Spleen (tissue), 13 donors: ENCODE measurements at places on chromosomes 5 and 9. TPM values are rescaled to one million over a fixed set of nuclear protein-coding genes. Genes with fewer than 3 reads are reported as not detected.

Gene TXNDC8
- not detected for total RNA-seq

GRCh38 chr5:138610415-138610917, 35.3 kb upstream of the HSPA9 start:
- peaks cover 37% of the 10 kb centered on the region for H3K4me1 ChIP-seq
- peak overlapping the region; percentile 6 for H3K27ac ChIP-seq
- no peak for DNase-seq
- peaks cover 10% of the 10 kb centered on the region for H3K27me3 ChIP-seq
- no peaks in the 10 kb centered on the region for H3K36me3 ChIP-seq

Gene OR1J4
- total RNA-seq, result not detected

Gene HACD4
- 10.4 TPM for total RNA-seq

Gene SAXO1
- not detected for total RNA-seq

DNA sequence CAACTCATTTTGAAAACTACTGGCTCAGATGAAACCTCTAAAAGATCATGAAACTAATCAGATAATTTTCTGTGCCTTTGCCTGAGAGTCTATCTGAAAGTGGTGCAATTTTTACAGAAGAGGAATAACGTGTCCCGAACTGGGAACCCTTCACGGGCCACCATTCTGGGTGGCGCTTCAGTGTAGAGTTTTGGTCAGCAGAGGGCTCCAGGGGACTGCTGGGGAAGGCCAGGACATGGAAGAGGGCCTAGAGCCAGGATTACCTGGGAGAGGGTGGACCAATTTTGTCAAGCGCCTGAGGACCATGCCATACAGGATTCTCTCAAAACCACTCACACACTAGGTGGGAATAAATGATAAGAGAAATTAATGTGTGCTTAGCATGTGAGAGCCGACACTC, 49.7 kb upstream of the PLEKHG4B start:
- H3K36me3 ChIP-seq, result no peaks in the 10 kb centered on the region
- DNase-seq, result no peak
- no peak overlapping the region for H3K4me3 ChIP-seq

Gene RNF180
- total RNA-seq, result 12.4 TPM

Gene SARDH
- 4.5 TPM for total RNA-seq

GRCh38 chr5:92552206-92553160, 1028.5 kb downstream of the NR2F1-AS1 start:
- no peaks in the 10 kb centered on the region for H3K27me3 ChIP-seq
- no peak for DNase-seq
- H3K4me3 ChIP-seq, result no peak overlapping the region
- H3K36me3 ChIP-seq, result no peaks in the 10 kb centered on the region
- no peak overlapping the region for H3K27ac ChIP-seq
- H3K4me1 ChIP-seq, result no peaks in the 10 kb centered on the region

DNA sequence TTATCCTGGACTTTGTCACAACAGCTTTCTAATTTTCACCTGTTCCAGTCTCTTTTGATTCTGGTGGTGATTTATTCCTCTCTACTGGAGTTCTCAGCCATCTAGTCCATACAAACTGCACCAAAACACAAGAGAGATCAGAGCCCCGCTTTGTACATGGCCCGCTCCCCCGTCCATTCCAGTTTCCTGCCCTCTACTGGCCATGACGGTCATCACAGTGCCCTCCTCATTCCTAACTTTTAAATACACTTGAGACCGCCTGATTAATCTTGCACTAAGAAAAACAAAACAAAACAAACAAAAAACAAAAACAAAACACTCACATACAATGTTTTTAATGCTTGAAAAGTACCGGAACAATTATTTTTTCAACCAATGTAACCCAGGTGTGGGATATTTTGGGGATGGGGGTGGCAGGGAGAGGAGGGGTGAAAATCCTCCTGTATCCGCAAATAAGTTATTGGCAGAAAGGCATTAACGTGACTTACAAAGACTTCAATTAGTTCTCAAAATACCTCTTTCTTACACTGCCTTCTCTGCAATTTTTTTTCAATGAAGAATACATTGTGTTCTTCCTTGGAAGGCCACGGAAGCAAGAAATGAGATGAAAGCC, 84.8 kb upstream of the PAM start:
- no peak for DNase-seq
- no peaks in the 10 kb centered on the region for H3K27me3 ChIP-seq
- H3K27ac ChIP-seq, result no peak overlapping the region
- H3K4me1 ChIP-seq, result no peaks in the 10 kb centered on the region
- no peak overlapping the region for H3K4me3 ChIP-seq

DNA sequence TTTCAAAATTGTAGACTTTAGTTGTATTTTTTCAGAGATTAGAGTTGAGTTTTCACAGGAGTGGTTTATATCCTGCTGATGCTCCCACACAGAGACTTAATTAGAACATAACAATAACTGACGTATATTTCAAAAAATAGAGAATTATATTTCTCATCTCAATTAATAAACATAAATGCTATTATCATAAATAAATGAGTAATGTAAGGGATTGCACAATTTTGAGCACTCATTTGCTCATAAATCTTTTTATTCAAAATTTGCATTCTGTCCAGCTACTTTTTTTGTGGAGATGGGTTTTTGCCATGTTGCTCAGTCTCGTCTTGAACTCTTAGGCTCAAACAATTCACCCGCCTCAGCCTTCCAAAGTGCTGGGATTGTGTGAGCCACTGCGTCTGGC, 515.7 kb upstream of the RORB start:
- no peak overlapping the region for H3K4me3 ChIP-seq
- no peaks in the 10 kb centered on the region for H3K27me3 ChIP-seq
- H3K36me3 ChIP-seq, result no peaks in the 10 kb centered on the region

DNA sequence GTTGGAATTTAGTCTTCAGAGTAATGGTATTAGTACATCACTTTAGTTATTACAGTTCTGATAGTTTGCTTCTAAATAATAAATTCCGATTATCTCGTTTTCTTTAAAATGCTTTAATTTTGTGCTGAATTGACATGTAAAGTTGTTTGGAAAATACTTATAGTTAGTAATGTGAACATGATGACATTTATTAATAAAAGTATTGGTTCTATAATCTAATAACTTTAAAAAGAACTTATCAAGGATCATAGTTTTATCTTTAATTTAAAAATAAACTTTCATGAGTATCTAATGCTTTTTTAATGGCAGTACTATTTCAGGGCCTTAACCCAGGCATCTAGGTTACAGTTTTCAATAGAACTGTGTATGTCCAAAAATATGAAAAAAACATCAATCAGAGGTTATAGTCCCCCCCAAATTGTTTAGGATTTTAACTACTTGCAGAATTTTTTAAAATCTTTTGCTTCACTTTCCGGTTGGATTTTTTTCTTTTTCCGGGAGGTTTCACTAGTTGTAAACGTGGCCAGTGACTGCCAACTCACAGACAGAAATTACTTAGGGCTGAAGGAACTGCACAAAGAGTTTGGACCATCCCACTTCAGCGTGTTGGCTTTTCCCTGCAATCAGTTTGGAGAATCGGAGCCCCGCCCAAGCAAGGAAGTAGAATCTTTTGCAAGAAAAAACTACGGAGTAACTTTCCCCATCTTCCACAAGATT, 680 bp downstream of the GPX8 start:
- H3K4me1 ChIP-seq, result no peaks in the 10 kb centered on the region
- H3K4me3 ChIP-seq, result peak overlapping the region; percentile 13
- no peaks in the 10 kb centered on the region for H3K27me3 ChIP-seq
- H3K27ac ChIP-seq, result peak overlapping the region; percentile 60
- H3K36me3 ChIP-seq, result no peaks in the 10 kb centered on the region

GRCh38 chr5:73709536-73710129, 83.6 kb downstream of the ARHGEF28 start:
- H3K27me3 ChIP-seq, result no peaks in the 10 kb centered on the region
- H3K27ac ChIP-seq, result no peak overlapping the region
- no peaks in the 10 kb centered on the region for H3K36me3 ChIP-seq
- no peaks in the 10 kb centered on the region for H3K4me1 ChIP-seq
- DNase-seq, result no peak
- no peak overlapping the region for H3K4me3 ChIP-seq

- no peaks in the 10 kb centered on the region for H3K27me3 ChIP-seq
- H3K27ac ChIP-seq, result no peak overlapping the region
- no peak overlapping the region for H3K4me3 ChIP-seq
Observed at GRCh38 chr5:122882831-122883230, 37.4 kb downstream of the SNX24 start.
